ENCODE measurements at places on chromosomes 4 and X.

DNA sequence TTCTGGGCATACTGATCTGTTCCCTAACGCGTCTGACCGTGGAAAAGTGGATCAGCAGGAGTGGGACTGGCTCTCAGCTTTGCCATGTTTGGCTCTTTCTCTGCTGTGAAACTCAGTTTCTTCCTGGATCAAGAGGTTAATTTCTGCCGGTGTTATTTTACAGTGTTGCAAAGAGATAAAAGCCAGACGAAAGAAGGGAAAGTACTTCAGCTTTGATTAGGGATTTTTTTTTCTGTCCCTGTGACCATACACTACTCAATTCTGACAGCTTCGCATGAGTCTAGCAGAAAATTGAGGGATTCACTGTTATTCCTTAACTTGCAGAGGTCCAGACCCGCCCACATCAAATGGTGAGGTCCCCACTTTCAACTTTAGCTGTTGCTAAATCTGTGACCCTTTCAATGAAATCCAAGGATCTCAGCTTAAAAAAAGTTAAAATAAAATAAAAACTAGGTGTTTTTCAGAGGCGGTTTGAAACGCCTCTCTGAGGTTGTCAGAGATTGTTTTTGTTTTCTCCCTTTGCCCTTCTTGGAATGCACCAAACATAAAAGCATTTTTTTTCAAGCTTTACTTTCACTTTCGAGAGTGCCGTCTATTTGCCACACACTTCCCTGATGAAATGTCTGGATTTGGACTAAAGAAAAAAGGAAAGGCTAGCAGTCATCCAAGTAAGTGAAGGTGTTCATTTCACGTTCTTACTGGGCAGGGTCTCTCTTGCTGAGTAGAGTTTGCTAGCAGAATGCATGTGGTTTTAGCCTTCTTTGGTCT lies at the start of gene TLR3:
Gene TLR3, plus strand, starts transcription at position 576 of the 768 bp plus-strand sequence. CDS start 7,464 bp downstream, outside the sequence.
- no peak for DNase-seq

DNA sequence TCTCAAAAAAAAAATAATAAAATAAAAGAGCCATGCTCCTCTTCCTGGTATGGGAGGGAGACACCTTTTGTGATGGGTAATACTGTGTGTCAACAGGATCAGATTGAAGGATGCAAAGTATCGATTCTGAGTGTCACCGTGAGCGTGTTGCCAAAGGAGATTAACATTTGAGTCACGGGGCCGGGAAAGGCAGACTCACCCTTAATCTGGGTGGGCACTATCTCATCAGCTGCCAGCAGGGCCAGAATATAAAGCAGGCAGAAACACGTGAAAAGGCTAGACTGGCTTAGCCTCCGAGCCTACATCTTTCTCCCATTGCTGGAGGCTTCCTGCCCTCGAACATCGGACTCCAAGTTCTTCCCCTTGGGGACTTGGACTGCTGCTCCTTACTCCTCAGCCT lies 95.4 kb downstream of the SHOX start:
- no peak for DNase-seq

- no peak for DNase-seq
Measured at GRCh38 chrX:71216485-71216884, 6.5 kb upstream of the GJB1 start.

- DNase-seq, result no peak
Measured at GRCh38 chr4:83660578-83660977, 124.7 kb downstream of the GPAT3 start.

DNA sequence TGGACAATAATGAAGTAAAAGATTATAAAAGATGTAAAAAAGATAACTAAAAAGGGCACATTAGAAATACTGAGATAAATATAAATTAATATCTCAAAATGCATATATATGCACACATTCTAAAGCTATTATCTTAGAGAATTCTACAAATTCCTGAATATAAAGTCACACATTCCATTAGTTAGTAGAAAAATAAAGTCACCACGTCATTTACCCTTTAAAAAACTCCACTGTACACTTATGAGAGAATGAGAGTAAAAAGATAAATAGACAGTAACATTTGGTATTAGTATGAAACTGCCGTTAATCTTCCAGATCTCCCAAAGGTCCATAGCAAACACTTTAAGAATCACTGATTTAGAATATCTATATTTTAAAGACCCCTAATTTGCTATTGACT lies 67.2 kb upstream of the IL15 start:
- no peak for DNase-seq

DNA sequence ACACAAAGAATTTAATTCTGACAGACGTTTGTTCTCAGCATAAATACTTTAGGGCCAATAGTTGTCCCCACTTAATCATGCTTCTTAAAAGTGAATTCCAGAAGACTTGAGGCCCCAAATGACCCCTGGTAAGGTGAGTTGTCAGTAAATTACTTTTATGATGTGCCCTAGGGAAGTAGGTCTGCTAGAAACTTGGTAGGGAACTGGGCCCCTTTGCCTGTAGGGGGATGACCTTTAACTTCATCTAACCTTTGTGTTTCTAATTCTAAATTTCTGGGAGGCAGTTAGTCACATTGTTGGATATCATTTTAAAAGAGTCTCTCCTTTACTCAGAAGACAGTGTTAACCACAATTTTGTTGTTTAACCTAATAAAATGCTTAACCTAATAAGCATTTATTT lies 28.8 kb downstream of the HHIP start:
- no peak for DNase-seq

GRCh38 chr4:67743194-67743593 lies 11.0 kb downstream of the GNRHR start:
- no peak for DNase-seq

Data from stimulated activated CD8-positive, alpha-beta memory T cell treated with anti-CD3 and anti-CD28 coated beads, Interleukin-15, amount 100 ng/mL, for 4 hours (primary cell).